ENCODE measurements at places on chromosomes 7 and 10.

DNA sequence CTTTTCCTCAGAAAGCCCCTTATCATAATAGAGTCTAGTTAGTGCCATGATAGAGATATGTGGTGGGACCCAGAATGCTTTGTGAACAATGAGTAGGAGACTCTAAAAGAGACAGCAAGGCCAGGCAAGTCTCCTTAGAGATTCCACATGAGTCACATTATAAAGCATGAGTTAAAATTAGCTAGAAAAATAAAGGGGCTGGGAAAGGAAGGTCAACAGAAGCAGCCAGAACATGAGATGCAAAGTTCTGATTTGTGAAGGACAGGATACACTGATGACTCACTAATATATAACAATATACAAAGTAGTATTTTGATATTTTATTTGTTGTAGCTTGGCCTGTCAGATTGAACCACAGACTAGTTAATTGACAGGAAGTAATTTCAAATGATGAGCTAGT lies 25.3 kb upstream of the SNX13 start:
- no peak for DNase-seq

GRCh38 chr10:1652151-1652550 lies 85.2 kb downstream of the ADARB2 start:
- DNase-seq: no peak

- no peak for DNase-seq
Observed at GRCh38 chr10:112394475-112394875, 20.6 kb downstream of the ACSL5 start.

DNA sequence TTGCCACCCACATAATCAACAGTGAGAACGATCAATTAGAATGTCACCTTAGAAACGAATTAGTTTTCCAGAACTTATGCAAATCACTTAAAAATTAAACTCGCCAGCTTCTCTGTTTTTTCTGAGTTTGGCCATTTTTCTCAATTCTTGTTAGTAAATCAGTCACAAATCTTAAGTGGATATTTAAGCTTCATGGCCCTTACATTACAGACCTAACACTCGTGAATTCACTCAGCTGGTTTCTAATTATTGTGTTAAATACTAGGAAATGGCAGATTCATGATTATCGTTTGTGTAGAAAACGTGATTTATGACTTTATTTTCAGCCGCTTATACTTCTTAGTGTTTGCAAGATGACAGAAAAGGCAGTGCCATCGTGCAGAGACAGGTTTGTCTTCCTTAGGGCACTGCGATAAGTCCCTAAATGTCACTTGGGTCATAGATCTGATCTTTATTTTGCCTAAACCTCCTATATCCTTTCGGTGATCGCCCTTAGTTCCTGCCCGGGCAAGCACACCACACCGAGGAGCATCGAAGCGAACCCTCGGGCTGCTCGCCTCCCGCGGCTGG lies 587 bp upstream of the CELF2 start:
- no peak for DNase-seq

DNA sequence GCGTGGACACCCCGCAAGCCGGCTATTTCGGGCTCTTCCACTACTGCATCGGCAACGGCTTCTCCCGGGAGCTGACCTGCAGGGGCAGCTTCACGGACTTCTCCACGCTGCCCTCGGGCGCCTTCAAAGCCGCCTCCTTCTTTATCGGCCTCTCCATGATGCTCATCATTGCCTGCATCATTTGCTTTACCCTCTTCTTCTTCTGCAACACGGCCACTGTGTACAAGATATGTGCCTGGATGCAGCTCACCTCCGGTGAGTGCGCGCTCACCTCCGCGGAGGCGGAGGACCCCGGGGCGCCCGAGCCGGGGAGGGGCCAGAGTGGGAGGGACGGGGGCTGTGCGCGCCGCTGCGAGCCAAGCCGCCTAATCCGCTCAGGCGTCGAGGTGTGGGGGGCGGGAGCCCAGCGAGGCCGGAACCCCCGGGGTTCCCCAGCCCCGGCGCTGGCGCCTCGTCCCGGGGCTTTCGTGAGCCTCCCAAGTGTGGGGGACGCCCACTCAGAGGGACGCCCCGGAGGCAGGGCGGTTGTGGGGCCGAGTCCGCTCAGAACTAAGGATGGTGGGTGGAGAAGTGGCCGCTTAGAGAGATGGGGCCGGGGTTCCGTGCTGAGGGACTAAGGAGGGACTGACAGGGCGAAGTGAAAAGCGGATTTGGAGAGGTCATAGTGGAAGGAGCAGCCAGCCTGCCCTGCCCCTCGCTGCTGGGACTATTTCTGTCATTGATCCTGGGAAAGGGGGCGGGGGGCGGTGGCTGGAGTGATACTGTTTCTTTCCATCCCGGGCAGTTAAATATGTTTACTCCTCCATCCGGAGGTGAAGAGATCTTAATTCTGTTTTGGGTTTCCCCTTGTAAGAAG lies 795 bp downstream of the LHFPL3 start:
- no peak for DNase-seq

DNA sequence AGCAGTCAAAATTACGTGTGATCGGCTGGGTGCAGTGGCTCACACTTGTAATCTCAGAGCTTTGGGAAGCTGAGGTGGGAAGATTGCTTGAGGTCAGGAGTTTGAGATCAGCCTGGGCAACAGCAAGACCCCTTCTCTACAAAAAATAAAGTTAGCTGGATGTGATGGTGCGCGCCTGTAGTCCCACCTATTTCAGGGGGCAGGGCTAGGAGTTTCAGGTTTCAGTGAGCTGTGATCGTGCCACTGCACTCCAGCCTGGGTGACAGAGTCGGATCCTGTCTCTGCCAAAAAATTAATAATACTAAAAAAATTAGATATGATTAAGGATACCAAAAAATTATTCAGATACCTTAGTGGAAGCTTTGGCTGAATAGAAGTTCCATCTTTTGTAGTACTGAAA lies 136.4 kb downstream of the SDK1 start:
- DNase-seq: no peak

DNA sequence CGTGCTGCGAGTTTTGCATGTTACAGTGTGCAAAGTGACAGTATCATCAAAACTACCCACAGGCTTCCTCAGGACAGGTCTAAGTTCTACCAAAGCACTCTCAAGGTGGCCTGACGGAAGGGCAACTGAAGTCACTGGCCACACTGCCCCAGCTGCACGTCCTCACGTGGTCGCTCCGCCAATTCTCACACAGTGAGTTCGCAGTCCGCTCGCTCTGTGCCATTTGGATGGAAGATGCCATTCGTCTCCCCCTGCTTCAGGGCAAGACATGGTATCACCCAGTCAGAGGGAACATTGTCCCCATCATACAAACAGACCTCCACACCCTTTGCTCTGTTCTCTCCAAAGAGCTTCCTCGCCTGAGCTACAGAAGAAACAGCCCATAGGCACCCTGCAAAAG lies 109.6 kb upstream of the COBL start:
- no peak for DNase-seq

Data from NCI-H1436 treated with DMSO at 0.1 percent for 48 hours (cell line).